GM23248 (cell line): ENCODE measurements at places on chromosomes 2 and 18.

GRCh38 chr2:185785851-185786473 is 47.4 kb downstream of the FSIP2 start:
- H3K4me3 ChIP-seq = no peak overlapping the region
- H3K4me1 ChIP-seq = no peaks in the 10 kb centered on the region; the same call in none of the 2 replicates
- H3K27ac ChIP-seq = no peak overlapping the region
- DNase-seq = peak; percentile 20

DNA sequence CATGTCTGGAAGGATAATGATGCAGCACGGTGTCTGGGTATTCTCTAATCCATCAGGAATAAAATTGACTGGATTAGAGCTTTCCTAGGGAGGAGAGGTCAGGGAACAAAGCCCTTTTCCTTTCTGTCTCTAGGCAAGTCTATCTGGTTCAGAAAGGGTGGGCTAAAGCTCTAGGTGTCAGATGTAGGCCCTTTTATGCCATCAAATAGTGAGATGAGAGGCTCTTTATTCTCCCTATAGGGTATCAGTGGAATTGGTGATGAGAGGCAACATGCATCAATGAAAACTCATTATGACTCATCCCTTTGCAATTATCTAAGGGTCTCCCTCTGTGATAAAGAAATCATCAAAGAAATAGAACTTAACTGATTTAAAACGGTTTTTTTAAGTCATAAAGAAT is 328.0 kb upstream of the CRIM1 start:
- no peaks in the 10 kb centered on the region for H3K4me1 ChIP-seq
- no peaks in the 10 kb centered on the region for H3K36me3 ChIP-seq
- H3K27me3 ChIP-seq = no peaks in the 10 kb centered on the region
- DNase-seq = no peak

DNA sequence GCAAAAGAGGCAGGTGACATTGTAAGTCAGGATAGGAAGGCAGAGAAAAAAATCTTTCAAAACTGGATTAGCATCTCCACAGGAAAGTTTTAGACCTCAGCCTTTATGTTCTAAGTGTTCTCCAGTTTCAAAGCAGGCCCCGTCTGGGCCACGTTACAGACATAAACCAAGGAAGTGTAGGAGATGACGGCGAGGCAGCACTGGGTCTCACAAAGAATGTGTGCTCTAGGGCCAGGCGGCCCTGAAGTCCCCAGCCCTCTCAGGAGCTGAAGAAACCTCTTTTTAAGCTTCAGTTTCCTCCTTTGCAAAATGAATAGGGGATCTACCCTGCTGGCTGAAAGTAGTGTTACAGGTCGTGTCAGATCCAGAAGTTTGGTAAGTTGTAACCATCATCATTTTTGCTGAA is 81.7 kb downstream of the SPRED2 start:
- peak; percentile 37 for DNase-seq
- no peak overlapping the region for H3K27ac ChIP-seq
- no peak overlapping the region for H3K4me3 ChIP-seq
- H3K4me1 ChIP-seq = peaks cover 38% of the 10 kb centered on the region

DNA sequence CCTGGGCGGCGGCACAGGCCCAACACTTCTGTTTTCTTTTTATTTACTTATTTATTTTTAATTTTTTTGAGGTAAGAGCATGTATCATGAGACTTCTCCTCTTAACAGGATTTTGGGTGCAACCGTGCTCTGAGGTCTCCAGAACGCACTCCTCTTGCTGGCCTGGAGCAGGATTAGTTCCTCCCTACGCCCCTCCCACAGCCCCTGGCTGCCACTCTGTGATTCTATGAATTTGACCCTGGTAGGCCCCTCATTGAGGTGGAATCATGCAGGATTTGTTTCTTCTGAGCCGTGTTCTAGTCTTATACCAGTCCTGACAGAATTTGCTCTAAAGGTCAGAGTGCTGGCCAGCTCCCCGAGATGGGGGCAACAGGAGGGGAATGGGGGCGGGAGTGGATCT is 106.5 kb upstream of the HS6ST1 start:
- no peak overlapping the region for H3K27ac ChIP-seq
- DNase-seq = no peak
- H3K27me3 ChIP-seq = no peaks in the 10 kb centered on the region
- H3K36me3 ChIP-seq = no peaks in the 10 kb centered on the region
- no peak overlapping the region for H3K4me3 ChIP-seq

DNA sequence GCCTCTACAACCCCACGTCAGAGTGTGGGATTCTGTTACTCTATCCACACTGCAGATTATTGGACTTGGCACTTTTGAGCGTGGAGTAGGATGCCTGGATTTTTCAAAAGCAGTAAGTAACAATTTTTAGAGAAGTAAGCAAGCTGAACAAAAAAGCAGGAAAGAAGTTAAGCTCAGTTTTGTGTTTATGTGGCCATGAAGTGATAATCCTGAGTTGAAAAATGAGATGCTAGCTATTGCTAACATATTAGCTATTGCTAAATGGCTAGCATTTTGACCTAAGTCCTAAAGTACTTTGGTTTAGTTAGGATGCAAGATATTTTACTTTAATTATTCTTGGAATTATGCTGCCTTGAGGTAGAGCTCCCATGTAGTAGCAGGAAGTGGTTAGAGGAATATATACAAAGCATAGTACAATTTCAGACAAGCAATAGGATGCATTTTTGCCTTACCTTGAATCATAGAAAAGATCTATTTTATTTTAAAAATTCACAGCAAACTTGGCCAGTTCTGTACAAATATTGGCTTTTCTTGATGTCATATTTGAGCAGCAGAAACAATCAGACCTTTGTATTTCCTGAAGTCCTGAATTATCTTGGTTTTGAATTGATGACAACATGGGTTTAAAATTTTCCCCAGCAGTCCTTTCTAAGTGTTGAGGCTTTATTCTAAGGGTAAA is 74.6 kb downstream of the COX7A2L start:
- H3K4me3 ChIP-seq = no peak overlapping the region
- no peak overlapping the region for H3K27ac ChIP-seq
- peaks cover 8% of the 10 kb centered on the region; the same call in 1 of the 2 replicates for H3K36me3 ChIP-seq
- 0 out of 2 replicates have a peak, but pooled peaks cover 3% of the 10 kb centered on the region for H3K4me1 ChIP-seq
- no peaks in the 10 kb centered on the region for H3K27me3 ChIP-seq

- no peak overlapping the region for H3K27ac ChIP-seq
- DNase-seq = no peak
- no peaks in the 10 kb centered on the region for H3K4me1 ChIP-seq
- H3K4me3 ChIP-seq = no peak overlapping the region
Measured at GRCh38 chr2:70431716-70432347, 121.8 kb downstream of the TGFA start.

DNA sequence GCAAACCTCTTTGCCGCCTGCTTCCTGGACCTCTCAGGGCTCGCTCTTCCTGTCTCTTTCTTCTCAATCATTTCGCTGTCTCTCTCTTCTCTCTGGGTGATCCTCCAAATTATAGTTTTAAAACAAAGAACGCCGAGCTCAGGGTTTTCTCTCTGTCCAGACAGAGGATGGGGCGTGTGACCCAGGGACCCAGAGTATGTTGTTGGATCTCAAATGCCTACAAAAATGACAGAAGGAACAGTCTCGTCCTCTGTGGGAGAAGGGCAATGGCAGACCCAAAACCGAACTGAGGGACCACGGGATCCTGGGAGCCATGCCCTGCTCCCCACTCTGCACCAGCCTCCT is 88.5 kb downstream of the EIPR1 start:
- H3K4me1 ChIP-seq = no peaks in the 10 kb centered on the region
- no peak overlapping the region for H3K4me3 ChIP-seq
- no peak overlapping the region for H3K27ac ChIP-seq
- no peaks in the 10 kb centered on the region for H3K36me3 ChIP-seq
- no peaks in the 10 kb centered on the region for H3K27me3 ChIP-seq
- DNase-seq = no peak

DNA sequence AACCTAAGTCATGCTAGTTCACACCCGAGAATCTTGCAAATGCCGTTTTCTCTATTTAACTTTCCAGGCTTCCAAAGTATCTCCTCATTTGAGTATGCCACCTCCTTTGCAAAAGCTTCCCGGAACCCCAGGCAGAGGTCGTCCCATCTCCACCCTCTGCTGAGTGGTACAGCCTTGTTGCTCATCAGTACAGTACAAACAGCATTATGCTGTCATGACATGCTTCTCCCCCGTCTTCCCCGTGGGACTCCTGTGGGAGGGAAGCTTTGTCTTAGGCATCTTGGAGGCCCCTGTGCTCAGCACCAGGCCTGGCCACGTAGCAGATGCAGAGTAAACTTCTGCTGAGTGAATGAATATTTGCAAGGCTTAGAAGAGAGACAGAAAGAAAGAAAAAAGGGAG is 102.7 kb downstream of the CDCA7 start:
- no peaks in the 10 kb centered on the region for H3K4me1 ChIP-seq
- H3K36me3 ChIP-seq = no peaks in the 10 kb centered on the region
- no peak overlapping the region for H3K27ac ChIP-seq

DNA sequence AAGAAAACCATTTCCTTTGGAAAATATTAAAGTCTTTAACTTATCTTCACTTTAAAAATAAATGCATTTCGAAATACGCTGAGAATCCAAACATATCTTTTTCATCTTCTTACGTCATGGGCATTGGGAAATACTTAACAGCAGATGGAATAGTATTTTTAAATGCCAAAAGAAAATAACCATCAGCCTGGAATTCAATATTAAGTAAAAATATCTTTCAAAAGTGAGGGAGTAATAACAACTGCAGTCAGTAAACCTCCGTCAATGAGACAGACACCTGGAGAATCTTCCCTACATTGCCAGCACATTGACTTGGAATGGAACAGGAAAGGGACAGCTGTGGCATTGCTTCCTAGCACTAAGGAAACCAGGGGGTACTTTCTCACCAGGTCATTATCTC is 290.4 kb upstream of the TNP1 start:
- H3K27me3 ChIP-seq = no peaks in the 10 kb centered on the region
- no peaks in the 10 kb centered on the region for H3K4me1 ChIP-seq
- DNase-seq = peak; percentile 49
- H3K36me3 ChIP-seq = no peaks in the 10 kb centered on the region
- H3K27ac ChIP-seq = no peak overlapping the region

GRCh38 chr2:118274841-118275510 is 186.7 kb downstream of the INSIG2 start:
- H3K4me1 ChIP-seq = no peaks in the 10 kb centered on the region
- no peak overlapping the region for H3K27ac ChIP-seq
- no peak overlapping the region for H3K4me3 ChIP-seq
- H3K36me3 ChIP-seq = no peaks in the 10 kb centered on the region

GRCh38 chr2:123732563-123732962 is 292.5 kb upstream of the CNTNAP5 start:
- H3K4me3 ChIP-seq = no peak overlapping the region
- H3K27me3 ChIP-seq = no peaks in the 10 kb centered on the region
- no peak overlapping the region for H3K27ac ChIP-seq

GRCh38 chr18:26034850-26035497 is 55.4 kb downstream of the SS18 start:
- peaks cover 93% of the 10 kb centered on the region for H3K36me3 ChIP-seq
- no peaks in the 10 kb centered on the region for H3K4me1 ChIP-seq
- H3K27me3 ChIP-seq = no peaks in the 10 kb centered on the region

- H3K4me1 ChIP-seq = peaks cover 13% of the 10 kb centered on the region
- peak; percentile 51 for DNase-seq
- no peaks in the 10 kb centered on the region for H3K27me3 ChIP-seq
- H3K27ac ChIP-seq = 0 out of 2 replicates have a peak overlapping the region, but pooled peaks have one; percentile 15
Measured at GRCh38 chr18:49161627-49162026, 210.9 kb upstream of the SMAD7 start.

DNA sequence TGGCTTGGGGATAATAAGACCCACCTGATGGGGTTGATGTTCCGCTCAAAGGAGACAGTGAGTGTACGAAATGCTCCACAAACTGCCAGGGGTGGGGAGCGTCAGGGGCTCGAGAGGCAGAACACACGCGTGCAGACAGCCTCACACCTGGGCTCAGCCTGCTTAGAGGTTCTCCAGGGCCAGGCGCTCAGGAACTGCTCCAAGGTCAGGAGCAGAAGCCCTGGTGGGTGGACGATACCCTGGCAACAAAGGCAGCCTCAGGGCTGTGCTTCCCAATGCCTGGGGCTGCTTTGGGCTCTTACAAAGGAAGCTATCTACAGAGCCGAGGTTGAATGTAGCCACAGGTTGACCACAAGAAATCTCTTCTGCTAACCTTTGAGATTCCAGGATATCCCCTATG is 114.4 kb downstream of the CLIP4 start:
- DNase-seq = no peak
- peaks cover 38% of the 10 kb centered on the region for H3K27me3 ChIP-seq
- H3K4me1 ChIP-seq = no peaks in the 10 kb centered on the region
- no peak overlapping the region for H3K27ac ChIP-seq
- H3K4me3 ChIP-seq = no peak overlapping the region

DNA sequence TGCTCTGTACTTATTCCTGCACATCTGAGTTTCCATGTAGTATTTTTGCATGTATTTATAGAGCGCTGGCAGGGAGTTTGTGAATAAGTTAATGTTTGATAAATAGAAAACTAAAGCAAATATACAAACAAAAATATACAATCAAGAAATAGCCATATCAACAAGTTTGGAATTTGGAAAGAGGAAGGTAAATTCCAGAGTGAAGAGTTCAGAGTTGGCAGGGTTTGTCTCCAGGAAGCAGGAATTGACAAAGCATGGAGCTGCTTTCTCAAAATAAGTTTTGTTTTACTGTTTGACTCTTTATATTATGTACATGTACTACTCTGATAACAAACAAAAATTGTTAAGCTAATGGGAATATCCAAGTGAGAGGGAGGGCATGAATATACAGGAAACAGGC is 80.3 kb downstream of the SPOPL start:
- H3K27ac ChIP-seq = no peak overlapping the region
- no peak for DNase-seq
- peaks cover 21% of the 10 kb centered on the region for H3K36me3 ChIP-seq

DNA sequence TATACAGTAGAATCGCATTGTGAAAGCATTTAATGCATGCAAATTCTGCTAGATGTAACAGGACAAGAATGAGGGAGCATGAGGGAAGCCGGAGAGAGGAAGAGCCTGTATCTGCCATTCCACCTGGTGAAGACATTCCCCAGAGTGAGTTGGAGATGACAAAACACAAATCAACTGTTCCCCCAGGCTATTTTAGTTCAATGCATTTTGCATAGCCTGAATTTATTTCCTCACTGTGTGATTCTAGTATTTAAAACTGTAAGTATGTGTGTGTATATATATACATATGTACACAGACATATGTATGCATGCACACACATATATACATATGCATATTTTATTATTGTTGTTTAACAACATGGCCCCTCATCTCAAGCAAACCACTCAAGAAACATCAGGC is 54.7 kb downstream of the CCDC68 start:
- H3K27ac ChIP-seq = no peak overlapping the region
- no peak for DNase-seq
- H3K4me1 ChIP-seq = peaks cover 19% of the 10 kb centered on the region; the same call in 1 of the 2 replicates
- H3K4me3 ChIP-seq = no peak overlapping the region
- H3K27me3 ChIP-seq = no peaks in the 10 kb centered on the region

DNA sequence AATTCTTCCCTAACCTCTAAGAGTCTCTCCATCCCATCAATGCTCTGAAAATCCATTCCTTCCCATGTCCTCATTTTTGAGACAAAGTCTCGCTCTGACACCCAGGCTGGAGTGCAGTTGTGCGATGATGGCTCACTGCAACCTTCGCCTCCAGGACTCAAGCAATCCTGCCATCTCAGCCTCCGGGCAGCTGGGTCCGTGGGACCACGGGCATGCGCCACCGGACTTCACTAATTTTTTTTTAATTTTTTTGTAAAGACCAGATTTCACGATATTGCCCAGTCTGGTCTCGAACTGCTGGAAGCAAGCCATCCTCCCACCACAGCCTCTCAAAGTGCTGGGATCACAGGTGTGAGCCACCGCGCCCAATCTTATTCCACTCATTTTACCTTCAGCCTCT is 1.6 kb downstream of the FEZ2 start:
- H3K27ac ChIP-seq = no peak overlapping the region
- peaks cover 5% of the 10 kb centered on the region; the same call in 1 of the 2 replicates for H3K36me3 ChIP-seq
- H3K27me3 ChIP-seq = no peaks in the 10 kb centered on the region

GRCh38 chr2:122433123-122433754 is 677.8 kb downstream of the TSN start:
- no peaks in the 10 kb centered on the region for H3K36me3 ChIP-seq
- no peak overlapping the region for H3K4me3 ChIP-seq
- no peaks in the 10 kb centered on the region for H3K27me3 ChIP-seq
- no peak overlapping the region for H3K27ac ChIP-seq
